Activated naive CD4-positive, alpha-beta T cell treated with Interleukin-2 at 50 U/mL for 16 hours (primary cell): ENCODE measurements at places on chromosomes 3 and 15.

GRCh38 chr15:77942611-77943211 lies 134.8 kb downstream of the TBC1D2B start:
- DNase-seq, result no peak

GRCh38 chr3:127670761-127671522 lies 1.8 kb upstream of the ABTB1 start:
- no peak for DNase-seq

- peak; percentile 43 for DNase-seq
Measured at GRCh38 chr15:34239151-34239808, 14.5 kb downstream of the EMC4 start.

DNA sequence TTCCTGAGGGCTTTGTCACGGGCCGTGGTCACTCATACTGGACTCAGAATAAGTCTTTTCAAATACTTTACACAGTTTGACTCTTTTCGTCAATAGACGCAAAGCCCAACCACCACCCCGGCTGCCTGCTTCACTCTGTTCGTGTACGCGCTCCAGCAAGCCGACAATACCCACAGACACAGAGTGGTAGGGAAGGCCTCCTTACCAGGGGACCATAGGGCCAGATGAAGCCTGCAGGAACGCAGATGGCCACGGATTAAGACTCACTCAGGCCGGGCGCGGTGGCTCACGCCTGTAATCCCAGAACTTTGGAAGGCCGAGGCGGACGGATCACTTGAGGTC lies 29.7 kb downstream of the EFCAB12 start:
- peak; percentile 10 for DNase-seq

DNA sequence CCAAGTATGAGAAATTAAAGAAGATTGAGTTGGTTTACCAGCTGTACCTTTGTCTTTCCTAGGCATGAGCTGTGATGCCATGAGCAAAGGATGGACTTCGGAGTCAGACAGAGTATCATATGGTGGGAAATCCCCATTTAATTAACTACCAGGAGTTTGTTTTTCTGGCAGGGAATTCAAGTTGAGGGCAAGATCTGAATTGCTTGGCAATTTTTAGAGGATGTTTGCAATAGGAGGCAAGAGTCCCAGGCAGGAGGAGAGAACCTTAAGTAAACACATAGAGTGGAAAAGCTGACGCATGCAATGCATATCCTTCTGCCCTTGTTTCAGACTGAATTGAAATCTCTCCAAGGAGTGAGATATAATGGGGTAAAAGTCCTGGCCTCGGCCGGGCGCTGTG lies 569.7 kb upstream of the MDFIC2 start:
- DNase-seq, result no peak

GRCh38 chr3:41209646-41210045 lies 10.3 kb downstream of the CTNNB1 start:
- DNase-seq, result no peak

DNA sequence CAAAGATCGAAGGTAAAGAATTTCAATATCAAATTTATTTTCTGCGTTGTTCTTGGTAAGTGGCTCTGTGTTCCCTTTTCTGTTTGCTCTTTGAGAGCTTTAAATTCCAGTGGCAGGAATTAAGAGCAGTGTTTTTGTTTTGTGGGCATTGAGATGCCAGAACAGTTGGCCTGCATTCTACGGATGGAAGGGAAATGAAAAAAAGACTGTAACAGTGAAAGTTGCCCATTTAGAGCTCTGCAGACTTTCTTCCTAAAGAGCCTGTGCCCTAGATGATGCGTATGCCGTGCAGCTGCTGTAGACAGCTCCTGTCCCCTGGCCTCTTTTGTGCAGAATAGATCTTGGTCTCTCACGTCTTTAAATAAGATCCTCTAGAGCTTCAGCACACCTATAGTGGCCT lies 58.8 kb downstream of the KAT2B start:
- DNase-seq, result no peak

DNA sequence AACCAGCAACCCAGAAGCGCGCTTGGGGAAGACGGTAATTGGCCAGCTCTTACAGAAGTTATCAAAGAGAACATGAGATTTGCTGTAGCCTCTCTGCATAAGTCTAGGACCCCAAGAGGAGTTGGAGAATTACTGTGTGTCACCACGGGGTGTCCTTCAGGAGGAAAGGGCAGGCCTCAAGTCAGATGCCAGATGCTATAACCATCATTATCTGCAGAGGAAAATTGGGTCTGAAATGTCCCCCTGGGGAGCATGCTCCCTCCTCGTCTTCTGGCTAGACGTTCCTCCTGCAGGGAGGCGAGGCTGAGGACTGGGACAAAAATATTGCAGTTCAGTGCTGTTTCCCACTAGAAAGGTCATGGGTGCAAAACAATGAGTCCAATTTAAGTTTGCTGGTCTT lies 380.5 kb upstream of the CFAP20DC start:
- no peak for DNase-seq

- DNase-seq, result no peak
Measured at GRCh38 chr3:64379221-64379620, 154.0 kb upstream of the PRICKLE2 start.

DNA sequence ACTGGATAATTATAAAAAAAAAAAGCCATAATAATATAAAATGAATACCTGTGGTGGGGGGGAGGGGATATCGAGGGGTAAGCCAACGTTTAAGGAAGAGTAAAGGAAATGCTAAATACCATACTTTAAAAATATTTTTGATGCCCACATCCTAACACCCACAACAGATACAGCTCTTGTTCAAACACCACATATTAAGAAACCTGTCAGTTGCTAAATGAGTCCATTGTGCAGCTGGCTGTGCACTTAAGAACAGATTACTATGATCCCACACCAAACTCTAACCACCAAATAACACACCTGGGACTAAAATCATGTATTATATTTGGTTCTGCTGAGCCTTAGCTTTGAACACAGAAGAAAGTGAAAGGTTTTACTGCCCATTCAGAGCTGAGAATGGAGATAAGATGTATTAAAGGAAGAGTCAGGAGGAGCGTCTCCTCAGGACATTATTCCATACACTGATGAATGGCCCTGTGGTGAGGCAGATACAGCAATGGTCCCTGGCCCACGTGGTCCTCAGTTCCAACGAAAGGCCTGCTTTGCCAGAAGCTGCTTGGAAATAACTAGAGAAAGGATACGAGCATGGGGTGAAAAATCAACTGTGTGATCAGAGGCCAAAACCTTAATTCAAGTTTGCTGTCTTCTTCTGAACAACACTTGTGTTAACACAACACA lies 515.4 kb downstream of the FOXP1 start:
- DNase-seq, result no peak

- no peak for DNase-seq
Measured at GRCh38 chr3:182608832-182609231, 184.5 kb upstream of the ATP11B start.

- DNase-seq, result no peak
Measured at GRCh38 chr15:56964182-56964581, 45.7 kb downstream of the TCF12 start.

DNA sequence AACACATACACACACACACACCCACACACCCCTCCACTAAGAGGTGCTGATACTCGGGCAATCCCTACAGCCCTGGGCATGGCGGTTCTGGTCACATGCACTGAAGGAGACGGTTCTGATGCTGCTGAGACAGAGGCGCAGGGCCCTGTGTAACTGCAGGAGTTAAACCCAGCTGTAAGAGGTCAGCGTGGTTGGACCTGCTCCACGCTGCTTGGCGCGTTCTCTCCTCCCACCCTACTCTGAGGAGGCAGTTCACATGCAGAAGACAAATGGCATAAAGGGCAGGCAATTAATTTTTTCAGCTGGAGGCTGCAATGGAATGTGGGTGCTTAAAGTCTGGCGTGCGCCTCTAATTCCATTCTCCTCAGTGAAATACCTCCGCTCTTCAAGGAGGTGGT lies 35.2 kb downstream of the GRK7 start:
- DNase-seq, result no peak

DNA sequence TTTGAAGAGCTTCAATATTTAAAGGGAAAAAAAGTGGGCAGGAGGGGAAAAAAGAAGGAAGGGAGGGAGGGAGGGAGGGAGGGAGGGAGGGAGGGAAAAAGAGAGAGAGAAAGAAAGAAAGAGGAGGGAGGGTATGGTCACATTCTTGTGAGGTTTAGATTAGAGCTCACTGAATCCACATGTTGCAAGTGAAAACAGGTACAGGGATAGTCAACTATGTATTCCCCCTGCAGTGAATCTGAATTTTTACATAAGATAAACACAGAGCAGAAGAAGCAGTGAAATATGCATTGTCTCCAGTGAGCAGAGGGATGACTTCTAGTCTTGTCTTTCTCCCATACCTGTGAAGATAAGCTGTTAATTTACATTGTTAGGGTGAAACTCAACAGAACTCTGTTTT lies 84.0 kb downstream of the IFT80 start:
- no peak for DNase-seq

DNA sequence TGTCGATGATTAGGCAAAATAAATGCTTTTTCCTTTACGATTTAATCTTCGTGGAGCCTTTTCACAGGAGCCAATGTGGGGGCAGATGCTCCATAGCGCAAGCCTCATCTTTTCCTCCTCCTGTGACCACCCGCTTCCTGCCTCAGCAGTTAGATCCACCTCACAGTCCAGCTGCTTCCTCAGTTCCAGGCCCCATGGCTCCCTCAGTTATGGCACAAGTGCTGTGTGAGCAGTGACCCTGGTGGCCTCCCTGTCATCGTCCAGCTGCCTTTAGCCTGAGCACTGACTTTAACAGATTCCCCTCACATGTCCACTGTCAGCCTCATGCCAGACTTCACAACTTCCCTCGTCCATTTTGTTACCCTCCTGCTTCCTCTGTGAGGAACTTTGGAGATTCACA lies 424.6 kb upstream of the GBE1 start:
- DNase-seq, result no peak

GRCh38 chr3:63936925-63937324 lies 24.7 kb upstream of the SCAANT1 start:
- DNase-seq, result no peak

DNA sequence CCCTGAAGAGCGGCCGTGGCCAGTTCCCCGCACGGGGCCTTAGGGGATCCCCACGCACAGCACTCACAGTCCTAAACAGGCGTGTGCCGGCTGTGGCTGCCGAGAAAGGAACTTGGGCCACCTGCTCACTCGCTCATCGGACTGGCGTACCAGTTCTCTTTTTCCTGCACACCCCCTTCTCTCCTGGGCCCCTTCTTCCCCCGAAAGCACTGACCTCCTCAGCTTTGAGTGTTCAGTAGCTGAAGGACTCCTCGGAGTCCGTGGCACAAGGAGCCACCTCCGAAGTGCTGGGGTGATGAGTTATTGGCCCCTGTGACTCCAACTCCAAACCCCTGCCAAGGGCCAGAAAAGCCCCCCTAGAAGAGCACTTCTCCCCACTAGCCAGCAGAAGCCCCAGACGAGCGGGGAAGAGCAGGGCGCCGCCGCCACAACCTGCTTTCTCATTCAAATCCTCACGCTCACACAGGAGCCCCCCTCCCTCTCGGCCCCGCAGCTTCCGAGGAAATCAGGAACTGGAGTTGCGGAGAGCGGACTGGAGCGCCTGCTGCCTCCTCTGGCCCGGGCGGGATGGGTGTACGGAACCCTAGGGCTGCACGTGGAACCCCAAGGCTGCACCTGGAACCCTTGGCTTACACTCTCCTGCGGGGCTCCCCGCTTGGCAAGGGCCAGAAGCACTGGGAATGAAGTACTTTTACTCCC lies at the start of gene PLCH1:
TSS of gene PLCH1 (minus strand) at position 446 of the 699 bp plus-strand sequence. CDS start 40,847 bp downstream, outside the sequence.
- peak; percentile 49 for DNase-seq

DNA sequence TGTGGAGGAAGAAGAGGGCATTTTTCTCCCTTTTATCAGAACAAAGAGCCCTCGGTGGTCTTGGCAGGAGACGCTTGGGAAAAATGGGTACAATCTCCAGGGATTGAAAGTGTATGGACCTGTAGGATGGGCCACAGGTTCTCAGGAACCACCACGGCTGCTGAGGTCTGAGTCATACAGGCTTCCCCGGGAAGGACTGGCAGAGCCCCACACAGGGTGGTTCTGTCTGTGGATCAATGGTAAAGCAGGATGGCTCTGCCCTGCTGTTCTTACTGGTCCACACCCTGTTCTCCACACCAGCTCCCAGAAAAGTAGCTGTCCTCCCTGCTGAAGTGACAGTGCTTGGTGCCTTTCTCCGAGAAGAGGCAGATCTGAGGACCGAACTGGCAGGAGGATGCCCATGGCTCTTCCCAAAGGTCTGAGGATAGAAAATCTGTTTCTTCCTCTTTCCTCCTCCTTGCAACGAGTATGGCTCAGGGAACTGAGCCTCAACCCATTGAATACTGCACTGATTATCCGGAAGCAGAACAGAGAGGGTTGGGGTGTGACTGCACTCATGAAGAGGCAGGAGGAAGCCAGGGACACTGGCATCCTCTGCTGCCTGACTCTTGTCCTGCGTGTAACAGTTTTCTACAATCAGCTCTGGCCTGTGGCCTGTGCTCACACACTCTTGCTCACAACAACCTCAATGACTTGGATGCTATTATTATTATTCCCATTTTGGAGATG lies 39.0 kb downstream of the KIF9 start:
- no peak for DNase-seq

GRCh38 chr15:33094336-33094735 lies 100.2 kb downstream of the FMN1 start:
- DNase-seq, result no peak

DNA sequence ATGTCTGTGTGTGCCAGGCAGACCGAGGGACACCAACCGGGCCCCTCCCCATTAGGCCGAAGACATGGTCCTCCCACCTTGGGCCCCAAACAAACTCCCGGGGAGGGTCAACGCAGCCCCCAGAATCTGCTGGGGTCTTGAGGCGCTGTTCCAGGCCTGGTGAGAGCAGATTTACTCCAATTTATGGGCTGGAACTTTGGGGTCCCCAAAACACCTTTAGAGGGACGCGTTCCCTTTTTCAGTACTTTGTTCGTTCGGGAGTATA lies 2.4 kb downstream of the GATA2 start:
- DNase-seq, result no peak

GRCh38 chr15:40474581-40474980 lies 3.8 kb downstream of the CHST14 start:
- DNase-seq, result no peak

GRCh38 chr3:86554383-86554782 lies 436.6 kb downstream of the VGLL3 start:
- no peak for DNase-seq

- DNase-seq, result no peak
Measured at GRCh38 chr3:59866076-59866475, 816.3 kb upstream of the CFAP20DC start.

- no peak for DNase-seq
Measured at GRCh38 chr15:82599862-82600261, 47.3 kb downstream of the CPEB1 start.

DNA sequence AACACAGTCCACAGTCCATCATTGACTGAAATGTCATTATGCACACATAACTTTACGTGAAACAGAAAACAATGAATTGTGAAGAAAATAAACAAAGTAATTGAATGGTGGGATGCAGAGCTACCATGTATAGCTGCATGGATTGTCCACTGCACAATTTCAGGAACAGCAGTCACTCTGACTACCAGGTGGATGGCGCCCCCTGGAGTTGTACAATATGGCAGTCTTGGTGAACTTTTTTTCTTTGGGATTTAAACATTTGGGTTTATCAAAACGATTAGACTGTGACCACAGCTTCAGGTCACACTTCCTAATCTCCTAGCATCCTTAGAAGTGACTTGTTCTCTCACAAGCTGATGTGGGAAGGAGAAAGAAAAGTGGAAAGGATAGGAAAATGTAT lies 48.9 kb upstream of the TCF12 start:
- DNase-seq, result peak; percentile 19
